Erythroblast (primary cell): ENCODE measurements at places on chromosomes 7 and 10.

DNA sequence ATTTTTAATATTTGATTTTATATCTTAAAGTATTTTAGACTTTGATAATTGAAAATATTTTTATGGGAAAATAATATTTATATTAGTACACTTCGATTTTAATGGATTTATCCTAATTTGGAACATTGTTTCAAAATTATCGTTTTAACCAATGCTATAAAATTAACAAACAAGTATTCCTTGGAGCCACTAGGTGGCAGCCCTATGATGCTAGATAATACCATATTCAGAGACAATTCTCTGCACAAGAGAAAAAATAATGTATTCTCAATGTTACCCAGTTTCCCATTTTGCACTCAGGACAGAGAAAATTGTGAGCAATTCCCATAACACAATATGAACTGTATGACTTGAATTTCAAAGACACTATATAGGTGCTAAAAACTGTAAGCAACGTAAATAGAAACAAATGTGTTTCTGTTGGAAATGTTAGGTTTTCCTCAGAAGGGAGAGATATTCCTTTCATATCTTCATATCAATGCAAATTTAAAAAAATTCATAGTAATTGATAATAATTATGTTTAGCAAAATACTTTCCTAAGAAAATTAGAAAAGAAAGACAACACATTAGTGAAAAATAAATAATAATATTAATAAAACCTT, 237.8 kb downstream of the SEMA3E start:
- peak; percentile 63 for DNase-seq

- no peak for DNase-seq
Measured at GRCh38 chr7:29289156-29290021, 94.8 kb downstream of the CHN2 start.

DNA sequence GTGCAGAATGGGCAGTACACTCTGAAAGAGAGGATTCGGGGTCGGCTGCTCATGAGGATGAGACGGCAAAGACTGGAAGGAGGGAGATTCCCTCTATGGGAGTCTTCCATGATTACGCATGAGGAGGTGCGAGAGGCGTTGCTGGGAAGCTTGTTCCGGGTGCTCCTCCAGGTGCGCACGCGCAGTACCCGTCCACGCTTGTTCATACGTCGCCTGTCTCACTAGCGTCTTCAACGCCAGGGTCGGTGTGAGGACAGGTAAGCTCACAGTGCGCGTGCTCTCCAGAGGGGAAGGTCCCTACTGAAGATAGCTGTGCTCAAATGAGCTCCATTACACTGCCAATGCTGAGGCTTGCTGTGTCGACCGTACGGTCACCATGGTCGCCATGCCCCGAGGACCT, 39.3 kb upstream of the BNIP3 start:
- no peak for DNase-seq

- DNase-seq = peak; percentile 64
Measured at GRCh38 chr7:23012908-23013714, 819 bp downstream of the HYCC1 start.

GRCh38 chr10:80296942-80297341, 7.5 kb upstream of the MAT1A start:
- no peak for DNase-seq

DNA sequence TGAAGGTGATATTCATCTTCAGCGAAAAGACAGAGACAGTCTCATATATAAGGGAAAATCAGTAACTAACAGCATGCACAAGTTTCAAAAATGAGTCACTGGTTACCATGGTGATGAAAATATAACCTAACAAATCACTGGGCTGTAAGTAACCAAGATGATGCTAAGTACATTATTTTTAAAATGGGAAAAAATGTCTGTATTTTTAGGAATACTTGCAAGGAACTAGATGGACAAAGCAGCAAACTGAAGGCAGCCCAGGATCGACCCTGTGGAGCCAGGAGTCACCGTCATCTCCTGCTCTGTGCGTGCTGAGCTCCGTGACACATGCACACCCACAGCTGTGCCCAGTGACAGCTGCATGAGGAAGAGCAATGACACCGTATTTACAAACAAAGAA, 137.3 kb downstream of the ELMO1 start:
- DNase-seq = no peak

DNA sequence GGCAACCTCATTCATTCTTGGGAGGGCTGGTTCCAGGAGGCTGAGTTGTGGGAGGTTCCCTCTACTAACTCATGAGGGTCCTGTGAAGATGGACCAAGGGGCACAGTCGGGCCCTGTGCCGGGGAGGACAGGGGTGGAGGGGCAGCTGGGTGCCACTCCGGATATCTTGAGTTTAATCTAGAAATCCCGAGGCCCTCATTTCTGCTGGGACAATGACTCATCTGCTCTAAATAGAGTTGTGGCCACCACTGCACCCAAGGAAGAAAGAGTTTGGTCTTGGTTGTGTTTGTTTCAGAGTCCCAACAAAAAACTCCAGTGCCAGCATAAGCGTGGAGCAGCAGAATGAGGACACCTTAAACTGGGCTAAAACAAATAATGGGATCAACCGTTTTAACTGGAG, 82.4 kb downstream of the EBF3 start:
- DNase-seq = no peak

- DNase-seq = no peak
Measured at GRCh38 chr7:25586513-25586912, 358.2 kb upstream of the NPVF start.

- no peak for DNase-seq
Measured at GRCh38 chr10:123062726-123063125, 53.9 kb downstream of the ACADSB start.

- peak; percentile 18 for DNase-seq
Measured at GRCh38 chr7:80347173-80347572, 164.7 kb downstream of the GNAT3 start.

GRCh38 chr7:116497708-116498107, 1.8 kb upstream of the CAV2 start:
- no peak for DNase-seq

DNA sequence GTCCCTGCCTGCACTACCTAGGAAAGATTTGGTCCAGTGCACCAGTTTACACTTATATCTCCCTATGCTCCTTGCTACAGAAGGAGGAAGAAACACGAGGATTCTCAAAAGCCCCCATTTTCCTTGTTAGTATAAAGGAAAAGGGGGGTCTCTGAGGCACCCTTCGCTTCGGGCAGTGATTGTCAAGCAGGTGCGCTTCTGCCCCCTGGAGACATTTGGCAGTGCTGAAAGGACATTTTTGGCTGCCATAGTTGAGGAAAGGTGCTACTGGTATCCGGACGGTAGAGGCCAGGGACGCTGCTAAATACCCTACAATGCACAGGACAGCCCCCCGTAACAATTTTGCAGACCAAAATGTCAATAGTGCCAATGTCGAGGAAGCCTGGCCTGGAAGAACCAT, 193.7 kb downstream of the GFRA1 start:
- no peak for DNase-seq

GRCh38 chr7:148930335-148930734, 46.2 kb upstream of the EZH2 start:
- DNase-seq = no peak

GRCh38 chr10:14510346-14510745, 179.6 kb upstream of the FRMD4A start:
- no peak for DNase-seq

DNA sequence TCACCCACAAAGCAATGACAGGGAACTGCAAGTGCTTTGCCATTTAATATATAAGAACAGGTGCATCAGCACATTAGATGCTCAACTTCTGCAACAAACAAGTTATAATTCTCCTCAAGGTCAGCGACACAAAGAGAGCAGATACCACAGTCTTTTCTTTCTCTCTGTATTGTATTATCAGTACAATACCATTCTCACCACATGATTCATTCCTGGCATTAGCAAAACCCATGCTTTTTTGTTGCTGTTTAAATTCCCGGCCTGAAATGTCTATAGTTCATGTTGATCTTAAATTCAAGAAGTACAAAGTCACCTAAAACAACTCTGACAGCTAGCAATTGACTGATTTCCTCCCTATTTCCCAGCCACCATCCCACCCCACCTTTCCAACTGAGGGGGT, 111.8 kb upstream of the FEZF1 start:
- no peak for DNase-seq
